ENCODE measurements at places on chromosomes 3 and 15.
A peak's percentile ranks its signal among the peaks of the same experiment; 100 is the strongest.

DNA sequence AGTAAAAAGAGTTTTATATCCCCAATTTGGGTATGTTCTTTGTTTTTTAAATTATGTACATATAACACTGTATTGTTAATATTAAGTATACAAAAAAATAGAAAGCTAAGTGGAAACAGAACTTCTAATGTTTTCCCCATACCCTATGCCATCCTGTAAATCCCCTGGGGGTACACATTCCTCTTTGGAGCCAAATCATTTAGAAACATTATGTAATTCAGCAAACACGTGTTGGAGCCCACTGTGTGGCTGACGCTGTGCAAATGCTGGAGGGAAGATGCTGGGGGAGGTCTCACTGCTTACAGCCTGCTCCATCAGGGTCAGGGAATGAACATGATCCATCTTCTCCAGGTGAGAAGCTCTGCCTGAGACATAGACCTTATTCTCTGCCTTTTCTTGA lies 52.8 kb downstream of the CRTC3 start:
- no peak for DNase-seq

GRCh38 chr15:82848241-82848993 lies 39.0 kb downstream of the WHAMM start:
- no peak for DNase-seq

GRCh38 chr15:59360896-59361295 lies 11.8 kb downstream of the MYO1E start:
- no peak for DNase-seq

DNA sequence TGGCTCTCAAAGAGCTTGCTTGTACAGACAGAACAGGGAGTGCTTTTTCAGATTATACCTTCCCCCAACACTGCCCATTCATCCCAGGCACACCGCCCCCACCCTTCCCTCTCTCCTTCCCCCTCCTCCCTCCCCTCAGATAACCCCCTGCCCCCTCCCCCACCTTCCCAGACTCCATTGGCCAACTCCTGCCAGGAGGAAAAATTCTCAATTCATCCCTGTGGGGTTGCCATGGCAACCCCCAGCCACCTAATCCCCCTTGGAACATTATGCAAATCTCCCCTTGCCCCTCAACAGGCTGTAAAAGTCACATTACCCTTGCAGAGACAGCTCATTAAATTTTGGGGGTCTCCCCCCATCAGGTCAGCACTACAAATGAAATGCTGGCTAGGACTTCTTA lies 14.3 kb downstream of the TLE3 start:
- DNase-seq = no peak

DNA sequence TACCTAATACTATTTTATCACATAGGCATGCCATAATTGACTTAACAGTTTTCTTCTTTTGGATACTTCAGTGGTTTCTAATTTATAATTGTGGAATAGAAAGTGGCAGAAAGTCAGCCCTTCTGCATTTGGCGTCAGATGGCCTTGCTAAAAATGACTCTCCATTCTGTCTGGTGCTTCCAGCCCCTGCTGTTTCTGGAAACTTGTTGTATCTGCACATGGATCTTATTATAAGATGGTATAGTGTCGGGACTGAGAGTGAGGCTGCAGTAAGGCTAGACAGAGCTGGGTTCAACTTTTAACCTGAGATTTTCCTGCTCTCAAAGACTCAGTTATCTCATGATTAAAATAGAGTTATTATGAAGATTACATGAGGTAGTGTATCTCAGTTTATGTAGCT lies 74.8 kb upstream of the WDR72 start:
- no peak for DNase-seq

- peak; percentile 84 for DNase-seq
These were observed 101.7 kb upstream of the TPM1 start for GRCh38 chr15:62940755-62941361.

- no peak for DNase-seq
These were observed 50.4 kb downstream of the SLC25A26 start for GRCh38 chr3:66271231-66271630.

Data from amniotic stem cell (primary cell).